ENCODE measurements at places on chromosomes 13 and 19.

DNA sequence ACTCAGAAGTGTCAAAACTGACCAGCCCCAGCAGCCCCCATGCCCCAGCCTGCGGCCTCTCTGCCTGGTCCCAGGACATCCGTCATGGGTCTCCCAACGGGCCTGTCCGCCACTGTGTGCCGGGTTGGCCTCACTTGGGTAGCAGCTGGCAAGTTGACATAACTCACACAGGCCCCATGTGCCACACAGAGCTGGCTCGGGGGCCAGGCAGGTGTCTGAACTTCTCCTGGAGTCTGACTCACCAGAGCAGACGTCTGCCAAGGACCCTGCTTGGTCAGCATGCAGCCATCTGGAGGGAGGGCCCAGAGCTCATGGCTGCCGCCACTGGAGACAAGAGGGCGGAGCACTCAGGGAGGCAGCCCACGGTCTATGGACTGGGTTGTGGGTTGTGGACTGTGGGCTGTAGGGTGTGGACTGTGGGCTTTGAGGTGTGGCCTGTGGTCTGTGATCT, 32.0 kb upstream of the TMEM255B start:
- peak; percentile 27 for DNase-seq

- DNase-seq = peak; percentile 19
These were observed 2.1 kb downstream of the ZNF575 start for GRCh38 chr19:43534816-43535761.

DNA sequence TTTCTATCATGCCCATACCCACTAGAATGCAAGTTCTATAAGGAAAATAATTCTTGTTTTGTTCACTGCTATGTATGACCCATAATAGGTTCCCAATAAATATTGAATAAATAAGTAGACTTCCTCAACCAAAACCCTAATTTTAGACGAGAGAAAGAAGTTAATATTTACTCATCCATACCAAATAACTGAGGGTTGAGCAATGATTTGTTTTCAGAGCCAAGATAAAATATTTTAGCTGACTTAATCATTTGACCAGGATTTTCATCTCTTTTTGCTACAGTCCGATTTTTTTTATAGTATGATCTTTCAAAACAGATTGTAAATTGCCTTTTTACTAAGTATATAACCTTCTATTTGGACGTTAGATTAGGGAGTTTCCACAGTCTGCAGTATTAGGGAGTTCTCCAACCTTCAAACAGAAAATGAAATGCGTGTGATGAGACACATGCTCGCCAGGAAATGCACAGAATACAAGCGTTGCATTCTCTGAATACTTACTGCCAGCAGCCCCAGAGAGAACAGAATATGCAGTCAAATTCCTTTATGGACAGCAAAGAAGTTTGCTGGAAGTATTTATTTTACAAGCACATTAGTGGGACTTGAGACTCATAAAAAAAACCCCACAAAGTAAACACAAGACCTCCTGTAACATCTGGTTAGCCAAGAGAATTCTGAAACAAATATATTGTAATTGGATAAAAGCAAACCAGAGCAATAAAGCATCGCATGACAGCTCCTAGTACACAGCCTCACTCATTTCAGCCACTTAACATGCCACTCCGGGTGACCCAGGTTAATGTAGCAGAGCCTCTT, 230.0 kb downstream of the MYO16 start:
- DNase-seq = peak; percentile 77

DNA sequence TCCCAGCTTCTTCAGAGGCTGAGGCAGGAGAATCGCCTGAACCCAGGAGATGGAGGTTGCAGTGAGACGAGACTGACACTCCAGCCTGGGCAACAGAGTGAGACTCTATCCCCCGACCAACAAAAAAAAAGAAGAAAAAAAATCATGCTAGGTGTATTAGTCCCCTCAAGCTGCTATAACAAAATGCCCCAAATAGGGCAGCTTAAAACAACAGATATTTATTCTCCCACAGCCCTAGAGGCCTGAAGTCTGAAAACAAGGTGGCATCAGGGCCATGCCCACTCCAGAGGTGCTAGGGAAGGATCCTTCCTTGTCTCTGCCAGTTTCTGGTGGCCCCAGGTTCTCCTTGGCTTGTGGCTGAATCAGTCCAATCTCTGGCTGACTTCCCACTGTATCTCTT, 8.6 kb upstream of the EHD2 start:
- peak; percentile 18 for DNase-seq

- DNase-seq = no peak
These were observed 4.2 kb upstream of the SYCN start for GRCh38 chr19:39208175-39208795.

DNA sequence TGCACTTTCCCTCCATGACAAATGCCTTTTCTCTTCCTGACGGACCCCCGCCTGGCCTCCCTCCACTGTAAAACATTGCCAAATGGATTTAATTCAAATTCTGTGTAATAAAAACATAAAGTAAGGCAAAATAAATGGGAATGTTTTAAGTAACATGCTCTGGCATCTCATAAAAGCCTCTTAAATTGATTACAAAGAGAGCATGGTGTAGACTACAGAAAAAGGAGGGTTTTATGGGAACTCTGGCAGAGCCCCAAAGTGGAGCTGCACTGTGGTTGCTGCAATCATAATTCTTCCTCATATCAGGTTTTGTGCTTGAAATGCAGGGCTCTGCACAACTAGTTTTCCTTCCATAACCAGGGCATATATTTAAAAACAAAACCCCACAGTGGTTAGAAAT, 44.3 kb upstream of the SIAH3 start:
- DNase-seq = no peak

GRCh38 chr13:40656358-40656757, 10.1 kb downstream of the FOXO1 start:
- no peak for DNase-seq

GRCh38 chr19:45385392-45386221, 15.2 kb upstream of the ERCC2 start:
- no peak for DNase-seq

- peak; percentile 28 for DNase-seq
These were observed 34.4 kb upstream of the OXGR1 start for GRCh38 chr13:97028441-97029299.

GRCh38 chr13:49563516-49563915, 21.8 kb downstream of the RCBTB1 start:
- DNase-seq = no peak

GRCh38 chr19:4386041-4386782, 14.1 kb downstream of the SH3GL1 start:
- DNase-seq = no peak

DNA sequence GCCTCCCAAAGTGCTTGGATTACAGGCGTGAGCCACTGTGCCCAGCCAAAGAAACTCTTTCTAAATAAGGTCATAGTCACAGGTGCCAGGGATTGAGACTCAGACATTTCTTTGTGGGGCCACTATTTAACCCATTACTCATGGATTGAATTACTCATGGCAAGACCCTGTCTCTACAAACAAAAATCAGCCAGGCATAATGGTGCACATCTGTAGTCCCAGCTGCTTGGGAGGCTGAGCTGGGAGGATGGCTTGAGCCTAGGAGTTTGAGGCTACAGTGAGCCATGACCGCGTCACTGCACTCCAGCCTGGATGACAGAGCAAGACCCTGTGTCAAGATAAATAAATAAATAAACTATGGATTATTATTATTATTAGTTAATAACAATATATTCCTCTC, 3.6 kb upstream of the KLF2 start:
- DNase-seq = no peak

DNA sequence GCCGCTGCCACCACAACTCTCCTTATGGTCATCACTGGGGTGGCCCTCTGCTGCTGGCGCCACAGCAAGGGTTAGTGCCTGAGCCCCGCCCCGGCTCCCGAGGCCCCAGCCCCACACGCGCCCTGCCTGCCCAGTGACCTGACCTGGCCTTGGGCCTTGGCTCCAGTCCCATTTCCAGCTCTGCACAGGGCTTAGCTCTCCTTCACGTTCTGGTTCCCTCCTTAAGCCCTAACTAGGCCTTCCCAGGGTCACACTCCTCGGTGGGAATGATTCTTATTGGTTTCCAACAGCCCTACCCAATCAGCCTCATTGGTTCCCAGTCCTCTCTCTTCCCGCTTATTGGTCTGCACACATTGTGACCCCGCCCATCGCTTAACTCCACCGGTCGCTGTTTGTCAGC, 5.8 kb downstream of the KIRREL2 start:
- DNase-seq = no peak

DNA sequence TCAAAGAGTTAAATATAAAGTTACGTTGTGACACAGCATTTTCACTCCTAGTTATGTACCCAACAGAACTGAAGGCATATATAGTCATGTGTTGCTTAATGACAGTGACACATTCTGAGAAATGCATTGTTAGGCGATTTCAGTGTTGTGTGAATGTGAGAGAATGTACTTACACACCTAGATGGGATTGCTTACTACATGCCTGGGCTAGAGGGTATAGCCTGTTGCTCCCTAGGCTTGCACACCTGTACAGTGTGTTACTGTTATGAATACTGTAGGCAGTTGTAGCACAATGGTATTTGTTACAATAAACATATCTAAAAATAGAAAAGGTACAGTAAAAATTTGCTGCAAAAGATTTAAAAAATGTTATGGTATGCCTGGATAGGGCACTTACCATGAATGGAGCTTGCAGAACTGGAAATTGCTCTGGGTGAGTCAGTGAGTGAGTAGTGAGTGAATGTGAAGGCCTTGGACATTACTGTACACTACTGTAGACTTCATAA, 89.2 kb downstream of the DHRS12 start:
- DNase-seq = peak; percentile 87

- DNase-seq = no peak
These were observed 17.8 kb downstream of the HCN2 start for GRCh38 chr19:607301-608154.

- DNase-seq = no peak
These were observed 61.1 kb downstream of the MIPEP start for GRCh38 chr13:23828086-23828485.

DNA sequence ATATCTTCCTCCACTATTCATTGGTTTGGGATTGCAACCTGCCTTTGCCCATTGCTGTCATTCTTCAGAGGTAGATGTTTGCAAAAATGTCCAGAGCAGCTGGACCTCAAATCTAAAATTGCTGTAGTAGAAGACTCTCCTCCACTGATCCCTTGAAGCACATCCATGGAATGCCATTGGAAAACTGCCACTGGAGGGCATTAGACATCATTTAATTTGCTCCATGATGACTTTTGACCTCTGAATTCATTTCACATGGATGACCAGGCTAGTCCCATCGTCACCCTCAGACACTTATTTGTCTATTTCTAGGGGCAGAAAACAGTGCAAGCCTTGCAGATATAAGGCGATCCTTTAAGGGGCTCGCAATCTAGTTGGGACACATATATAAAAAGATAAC, 33.9 kb upstream of the FLT1 start:
- DNase-seq = no peak

DNA sequence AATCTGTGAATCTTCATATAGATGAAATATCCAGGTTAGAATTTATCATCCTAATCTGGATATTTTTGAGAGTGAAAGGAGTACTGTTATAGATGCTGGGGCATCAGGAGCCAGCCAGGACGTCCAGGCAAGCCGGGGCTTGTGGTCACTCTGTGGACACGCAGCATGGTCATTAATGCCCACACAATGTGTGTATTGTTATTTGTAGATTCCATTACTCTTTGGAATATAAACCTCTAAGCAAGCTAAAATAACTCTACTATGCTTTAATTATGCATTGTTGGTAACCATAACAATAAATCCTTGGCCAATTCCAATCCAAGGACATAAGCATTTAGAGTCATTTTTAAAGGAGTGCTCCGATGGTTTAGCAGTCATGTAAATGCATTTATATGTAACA, 137.9 kb downstream of the TM9SF2 start:
- DNase-seq = no peak

DNA sequence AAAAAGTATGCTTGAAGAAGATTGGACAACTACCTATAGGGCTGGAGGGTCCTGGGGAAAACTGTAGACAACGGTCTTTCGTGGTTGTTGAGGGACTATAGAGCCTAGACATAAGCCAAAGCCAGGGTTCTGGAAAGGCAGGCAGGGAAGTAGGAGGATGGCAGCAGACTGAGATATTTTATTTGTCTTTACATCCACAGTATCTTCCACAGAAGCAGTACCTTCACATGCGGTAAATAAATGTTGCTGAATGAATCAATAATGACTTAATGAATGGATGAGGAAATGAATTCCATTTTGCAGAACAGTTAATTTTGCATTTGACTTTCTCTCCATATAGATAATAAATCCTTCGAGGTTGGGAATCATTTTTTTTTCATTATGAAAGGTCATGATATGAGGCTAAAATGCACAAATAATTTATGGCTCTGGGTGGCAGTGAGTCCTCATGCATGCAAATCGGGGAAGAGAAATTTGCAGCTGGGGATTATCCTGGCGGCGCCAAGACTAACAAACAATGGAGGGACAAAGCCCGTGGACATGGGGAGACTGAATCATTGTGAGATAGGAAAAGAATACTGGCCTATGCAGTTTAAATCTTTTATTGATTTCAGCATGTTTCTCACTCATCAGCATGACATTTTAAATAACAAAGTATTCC, 102.0 kb downstream of the ERCC5 start:
- no peak for DNase-seq

GRCh38 chr13:64154514-64154913, 2738.9 kb upstream of the PCDH20 start:
- DNase-seq = peak; percentile 32

GRCh38 chr19:53332484-53332883, 1.1 kb upstream of the ZNF845 start:
- DNase-seq = no peak

GRCh38 chr13:25432691-25433090, 60.9 kb downstream of the ATP8A2 start:
- DNase-seq = no peak

- no peak for DNase-seq
These were observed 11.9 kb upstream of the SMG9 start for GRCh38 chr19:43766755-43767043.

- peak; percentile 86 for DNase-seq
These were observed at the start of gene ZNF552 for GRCh38 chr19:57814505-57815246. Gene ZNF552 (minus strand): TSS chr19:57814913. CDS start chr19:57814743, 170 bp downstream.

GRCh38 chr13:84366506-84366905, 484.2 kb upstream of the SLITRK1 start:
- no peak for DNase-seq

DNA sequence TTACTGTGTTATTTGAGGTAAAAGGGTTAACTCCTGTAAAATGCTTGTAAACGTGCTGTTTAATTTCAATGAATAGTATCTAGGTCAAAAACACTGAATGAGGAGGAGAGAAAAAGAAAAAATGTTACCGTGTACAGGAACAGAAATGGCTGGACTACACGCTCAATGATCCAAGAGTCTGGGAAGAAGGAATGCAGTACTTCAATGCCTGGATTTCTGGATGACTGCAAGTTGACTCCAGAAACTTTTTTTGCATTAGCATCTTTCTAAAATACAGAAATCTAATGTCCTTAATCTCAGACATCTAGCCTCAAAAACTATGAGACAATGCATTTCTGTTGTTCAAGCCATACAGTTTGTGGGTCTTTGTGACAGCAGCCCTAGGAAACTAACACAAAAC, 17.4 kb upstream of the IPO5 start:
- no peak for DNase-seq

GRCh38 chr13:67147342-67148133, 82.6 kb downstream of the PCDH9 start:
- peak; percentile 38 for DNase-seq

GRCh38 chr19:23260956-23261355, 10.8 kb upstream of the ZNF724 start:
- no peak for DNase-seq
